NCI-H2081 treated with DMSO at 0.1 percent for 48 hours (cell line): ENCODE measurements at places on chromosomes 4 and X.
A peak's percentile ranks its signal among the peaks of the same experiment; 100 is the strongest.

GRCh38 chr4:5933116-5933515, 40.2 kb upstream of the CRMP1 start:
- DNase-seq, result peak; percentile 18

- no peak for DNase-seq
Measured at GRCh38 chr4:105306158-105306781, 159.6 kb downstream of the TET2 start.

- no peak for DNase-seq
Measured at GRCh38 chrX:57137501-57137900, 304 bp upstream of the SPIN2A start.

GRCh38 chrX:119235051-119235511, 1.0 kb upstream of the PGRMC1 start:
- DNase-seq, result no peak

GRCh38 chrX:44085209-44085608, 112.0 kb upstream of the NDP start:
- DNase-seq, result no peak

DNA sequence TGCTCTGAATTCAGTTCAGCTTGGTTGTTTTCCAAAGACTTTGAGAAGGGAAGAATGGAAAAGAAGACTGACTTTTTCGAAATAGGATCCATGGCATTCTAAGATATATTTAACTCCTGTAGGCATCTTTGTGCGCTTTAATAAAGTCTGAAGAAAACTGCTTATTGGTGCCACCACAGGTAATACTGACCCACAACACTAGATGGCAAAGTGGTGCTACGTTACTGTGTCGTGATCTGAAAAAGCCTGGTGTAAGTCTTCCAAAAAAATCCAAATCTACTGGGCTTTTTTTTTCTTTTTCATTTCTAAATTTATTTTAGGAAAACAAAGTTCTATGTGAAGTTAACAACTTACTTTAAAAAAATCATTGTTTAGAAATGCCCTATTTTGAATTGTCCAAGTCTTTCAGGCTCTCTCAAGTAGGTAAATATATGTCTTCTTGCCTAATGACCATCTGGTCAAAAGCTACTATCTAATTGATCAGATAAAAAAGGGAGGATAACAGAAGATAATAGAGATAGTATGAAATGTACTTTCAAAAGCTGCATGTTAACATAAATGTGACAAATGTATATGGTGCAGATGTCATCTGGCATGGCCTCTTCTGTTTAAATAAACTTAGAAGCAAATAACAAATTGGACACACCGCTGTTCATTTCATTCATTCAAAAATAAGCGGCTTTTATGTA, 47.0 kb upstream of the MID1IP1 start:
- peak; percentile 8 for DNase-seq

GRCh38 chr4:30867427-30867826, 147.3 kb downstream of the PCDH7 start:
- no peak for DNase-seq

DNA sequence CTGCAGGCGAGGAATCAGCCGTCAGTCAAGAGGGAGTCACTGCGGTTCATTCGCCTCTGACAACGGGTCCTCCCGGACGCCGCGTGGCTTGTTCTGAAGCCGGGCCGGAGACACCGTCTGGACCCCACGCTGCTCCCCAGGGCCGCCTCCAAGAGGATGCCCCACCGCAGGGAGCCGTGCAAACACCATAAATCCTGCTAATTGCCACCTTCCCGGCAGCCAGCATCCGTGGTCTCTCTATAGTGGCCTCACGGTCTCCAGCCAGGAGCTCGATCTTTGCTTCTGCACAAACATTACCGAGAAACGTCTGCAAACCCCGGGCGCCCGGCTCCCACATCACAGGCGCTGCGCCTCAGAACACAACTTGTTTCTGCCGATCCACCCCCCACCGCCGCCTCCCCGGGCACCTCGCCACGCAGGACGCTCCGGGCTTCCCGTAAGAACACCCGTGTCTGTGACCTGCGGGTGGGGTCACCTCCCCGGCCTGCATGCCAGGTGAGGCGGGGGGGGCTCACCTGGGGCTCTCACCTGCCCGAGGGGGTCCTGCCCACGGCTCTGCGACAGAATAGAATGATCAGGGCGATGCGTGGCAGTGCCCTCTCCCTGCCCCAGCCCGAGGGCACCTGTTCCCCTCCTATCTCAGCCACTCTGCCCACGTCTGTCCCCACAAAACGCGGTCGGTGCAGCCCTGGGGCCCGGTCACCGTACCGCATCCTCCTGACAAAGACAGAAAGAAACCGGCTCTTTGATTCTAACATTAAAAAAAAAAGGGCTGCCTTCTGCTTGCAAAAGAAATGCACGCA, 32.4 kb upstream of the PPP2R3B start:
- no peak for DNase-seq

GRCh38 chrX:103535206-103535605, 15.9 kb upstream of the RAB40A start:
- DNase-seq, result no peak

DNA sequence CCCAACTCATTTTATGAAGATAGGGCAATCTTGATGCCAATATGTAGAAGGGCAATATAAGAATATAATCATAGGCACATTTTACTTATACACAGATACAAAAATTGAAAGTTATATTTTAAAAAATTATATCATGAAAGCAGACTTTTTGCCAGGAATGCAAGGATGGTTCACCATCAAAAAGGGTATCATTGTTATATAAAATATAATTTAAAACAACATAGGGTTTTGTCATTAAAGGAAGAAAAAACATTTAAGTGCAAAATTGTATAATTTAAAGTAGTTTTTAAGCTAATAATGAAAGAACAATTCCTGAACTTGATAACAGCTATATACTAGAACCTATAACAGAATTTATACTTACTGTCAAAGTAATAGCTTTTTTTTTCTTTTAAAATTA, 15.9 kb downstream of the AREG start:
- no peak for DNase-seq

DNA sequence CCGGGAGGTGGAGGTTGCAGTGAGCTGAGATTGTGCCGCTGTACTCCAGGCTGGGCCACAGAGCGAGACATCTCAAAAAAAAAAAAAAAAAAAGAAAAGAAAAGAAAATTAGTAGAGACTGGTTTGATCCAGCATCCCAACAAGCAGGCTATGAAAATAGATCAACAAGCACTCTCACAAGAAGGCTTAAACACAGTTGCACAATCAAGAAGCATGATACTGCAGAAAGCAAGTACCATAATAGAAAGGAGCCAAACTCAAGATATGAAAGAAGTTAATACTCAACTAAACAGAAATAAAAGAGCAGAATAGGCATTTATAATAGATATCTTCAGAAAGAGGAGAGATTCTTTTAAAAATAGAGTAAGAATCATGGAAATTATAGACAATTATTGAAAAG, 10.6 kb downstream of the TLR6 start:
- DNase-seq, result no peak

- no peak for DNase-seq
Measured at GRCh38 chr4:165953181-165953580, 80.1 kb downstream of the TLL1 start.

DNA sequence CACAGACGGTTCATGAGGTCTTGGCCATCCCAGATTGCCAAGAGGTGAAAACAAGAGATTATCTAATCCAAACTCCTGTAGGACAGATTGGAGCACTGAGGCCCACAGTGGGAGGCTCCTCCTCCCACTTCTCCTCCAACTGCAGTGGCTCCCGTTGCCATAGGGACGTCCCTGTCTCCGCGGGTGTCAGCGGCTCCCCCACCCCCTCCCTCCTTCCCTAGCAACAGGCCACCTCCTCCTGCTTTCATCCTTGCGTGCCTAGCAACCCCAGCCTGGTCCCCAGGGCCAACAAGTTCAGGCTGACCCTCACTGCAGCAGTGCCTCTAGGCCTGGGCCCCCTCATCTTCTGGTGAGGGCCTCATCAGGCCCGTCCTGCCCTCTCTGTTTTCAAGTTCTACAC, 6.8 kb upstream of the IQSEC2 start:
- no peak for DNase-seq
